Ureter (tissue), 1 donor: ENCODE measurements at places on chromosomes 3 and 15. TPM values are rescaled to one million over a fixed set of nuclear protein-coding genes. Genes with fewer than 3 reads are reported as not detected.
A peak's percentile ranks its signal among the peaks of the same experiment; 100 is the strongest.

PDZRN3 gene
- total RNA-seq = 38.3 TPM

CEMIP gene
- total RNA-seq = 0.23 TPM

IGSF11 gene
- 2.0 TPM for total RNA-seq

COL6A5 gene
- total RNA-seq = not detected

CIB2 gene
- total RNA-seq = 15.9 TPM

CRTAP gene
- total RNA-seq = 167 TPM

RAD51 gene
- total RNA-seq = 0.68 TPM

PSTPIP1 gene
- 12.3 TPM for total RNA-seq

ACKR2 gene
- total RNA-seq = 17.2 TPM

DNA sequence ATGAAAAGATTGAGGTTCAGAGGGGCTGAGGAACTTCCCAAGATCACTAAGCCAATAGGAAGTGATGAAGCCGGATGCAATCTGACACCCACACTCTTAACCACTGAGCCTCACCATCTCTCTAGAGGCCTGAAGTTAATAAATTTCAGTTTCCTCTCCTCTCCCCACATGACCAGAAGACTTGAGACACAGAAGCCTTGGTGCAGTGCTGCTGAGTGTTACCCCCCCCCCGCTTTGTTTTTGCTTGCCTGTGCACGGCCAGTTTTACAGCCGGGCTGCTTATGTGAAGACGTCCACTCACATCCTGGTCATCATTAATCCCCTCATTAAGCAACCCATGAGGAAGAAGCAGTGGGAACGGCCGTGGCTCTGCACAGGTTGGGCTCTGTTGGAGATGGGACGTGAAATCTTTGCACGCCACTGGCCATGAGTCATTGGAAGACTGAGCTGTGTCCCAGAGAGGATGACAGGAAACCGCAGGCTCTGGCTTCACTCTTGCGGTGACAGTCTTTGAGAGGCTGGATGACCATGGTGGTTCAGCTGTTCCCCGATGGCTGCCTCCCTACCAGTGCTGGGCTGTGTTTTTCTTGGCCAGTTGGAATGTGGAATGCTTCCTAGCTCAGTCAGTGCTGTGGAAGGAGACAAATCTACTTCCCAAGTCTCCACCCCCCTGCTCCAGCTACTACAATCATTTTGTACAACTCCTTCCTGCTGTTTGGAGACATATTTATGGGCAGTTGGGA lies 232.6 kb upstream of the LRTM1 start:
- peak; percentile 54 for DNase-seq

DNA sequence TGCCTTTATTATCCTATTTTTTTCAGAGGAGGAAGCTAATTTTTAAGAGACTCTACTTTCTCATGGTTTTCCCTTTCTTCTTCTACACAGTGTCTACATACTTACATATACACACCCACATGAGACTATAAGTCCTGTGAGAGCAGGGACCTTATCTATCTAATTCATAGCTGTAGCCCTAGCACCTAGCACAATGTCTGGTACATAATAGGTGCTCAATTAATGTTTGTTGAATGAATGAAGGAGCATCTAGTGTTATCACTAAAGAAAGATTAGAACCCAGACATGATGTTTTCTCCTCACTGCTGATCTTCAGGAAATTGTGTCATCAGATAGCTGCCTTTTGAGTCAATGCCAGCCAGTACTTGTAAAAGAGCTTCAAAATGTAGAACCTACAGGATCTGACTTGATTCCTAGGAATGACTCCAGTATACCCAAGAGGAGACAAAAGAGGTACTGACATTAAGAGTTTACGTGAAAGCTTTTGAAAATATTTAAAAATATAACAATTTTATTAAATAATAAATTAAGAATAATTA lies 2.5 kb downstream of the SCG5 start:
- DNase-seq = no peak

DNA sequence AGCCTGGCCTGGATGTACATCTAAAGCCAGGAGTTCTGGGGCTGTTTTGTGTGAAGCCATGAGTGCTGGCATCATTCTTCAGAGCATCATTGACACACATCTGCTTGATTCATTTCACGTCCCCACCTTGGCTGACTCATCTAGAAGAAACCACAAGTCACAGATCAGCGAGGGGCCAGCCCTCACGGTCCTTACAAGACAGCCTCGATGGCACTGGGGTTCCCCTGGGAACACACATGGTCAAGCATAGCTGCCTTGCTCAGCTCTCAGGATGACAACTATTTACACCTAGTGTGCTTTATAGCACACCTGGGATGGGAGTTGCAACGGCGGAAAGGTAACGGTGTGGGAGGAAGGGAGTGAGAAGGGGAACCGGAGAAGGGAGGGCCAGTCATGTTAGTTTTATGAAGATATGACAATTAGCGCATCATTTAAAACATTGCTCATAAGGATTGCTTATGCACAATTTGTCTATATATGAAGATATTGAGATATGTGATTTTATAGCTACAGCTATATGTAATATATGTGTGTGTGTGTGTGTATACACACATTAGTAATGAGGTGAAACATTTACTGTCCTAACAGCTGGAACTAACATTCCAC lies 227.1 kb downstream of the RPLP1 start:
- no peak for DNase-seq

DNA sequence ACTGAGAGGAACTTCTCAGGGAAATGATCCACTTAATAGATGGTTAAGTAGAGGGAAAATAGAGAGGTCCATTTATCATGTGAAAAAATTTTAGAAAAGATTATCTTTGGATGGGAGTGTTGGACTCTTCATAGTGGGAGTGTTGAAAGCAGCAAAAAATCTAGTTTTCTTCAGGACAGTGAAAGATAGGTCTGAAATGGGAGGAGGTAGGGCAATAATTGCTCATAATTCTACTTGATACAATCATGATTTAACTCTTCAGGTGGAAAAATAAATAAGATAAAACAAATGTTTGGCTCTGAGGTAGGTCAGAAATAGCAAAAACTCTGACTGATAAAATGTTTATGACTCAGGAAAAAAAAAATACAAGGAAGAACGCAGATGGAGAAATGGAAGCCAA lies 144.1 kb upstream of the DPH6 start:
- DNase-seq = no peak
